ENCODE measurements at places on chromosomes 7 and 10.

DNA sequence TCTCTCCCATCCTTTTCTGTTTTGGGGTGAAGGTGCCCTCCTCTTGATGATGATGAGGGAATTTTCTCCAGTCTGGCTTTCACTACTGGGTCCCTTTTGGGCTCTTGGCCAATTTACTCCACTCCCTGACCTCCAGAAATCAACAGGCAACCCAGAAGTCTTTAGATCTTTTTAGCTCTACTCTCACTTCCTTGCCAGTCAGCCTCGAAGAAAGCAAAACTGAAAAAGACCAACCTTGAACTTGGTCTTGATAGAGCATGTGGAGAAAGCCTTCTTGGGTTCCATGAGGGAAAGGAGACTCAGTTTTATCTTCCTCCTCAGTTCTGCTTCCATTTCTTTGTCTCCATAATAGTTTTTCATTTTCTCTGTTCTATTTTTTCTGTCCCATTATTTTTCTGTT, 91.4 kb upstream of the NPVF start:
- DNase-seq, result no peak

GRCh38 chr10:101588879-101589278, 758 bp downstream of the DPCD start:
- DNase-seq, result no peak

- DNase-seq, result no peak
Measured at GRCh38 chr7:158549616-158550393, 37.8 kb downstream of the PTPRN2 start.

DNA sequence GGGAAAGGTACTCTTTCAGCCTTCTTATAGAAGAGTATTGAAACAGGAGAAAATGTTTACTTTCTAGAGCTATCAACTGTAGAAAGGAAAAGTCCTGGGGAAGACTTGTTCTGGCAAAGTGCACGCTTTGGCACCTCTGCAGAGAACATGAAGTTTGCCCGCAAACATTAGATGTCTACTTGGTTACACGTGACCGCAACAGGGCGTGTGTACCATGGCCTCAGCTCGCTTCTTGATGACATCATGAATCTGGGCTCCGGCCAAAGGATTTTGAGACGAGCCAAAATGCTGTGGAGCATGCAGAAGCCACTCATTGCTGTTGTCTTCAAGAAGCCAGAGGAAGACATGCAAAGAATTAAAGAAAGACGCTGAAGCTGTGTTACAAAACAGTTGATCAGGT, 8.6 kb upstream of the TAS2R60 start:
- no peak for DNase-seq

DNA sequence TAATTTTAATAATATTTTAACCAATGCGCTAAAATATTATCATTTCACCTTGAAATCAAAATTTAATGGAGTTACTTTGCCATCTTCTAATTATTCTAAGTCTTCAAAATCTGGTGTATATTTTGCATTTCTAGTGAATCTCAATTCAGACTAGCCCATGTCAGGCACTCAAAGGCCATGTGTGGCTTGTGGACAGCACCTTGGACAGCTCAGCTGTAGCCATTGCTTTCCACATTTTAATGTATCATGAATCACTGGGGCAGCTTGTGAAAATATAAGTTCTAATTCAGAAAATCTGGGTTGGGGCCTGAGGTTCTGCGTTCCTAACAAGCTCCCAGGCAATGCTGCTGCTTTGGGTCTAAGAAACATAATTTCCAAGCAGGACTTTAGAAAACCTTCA, 57.2 kb downstream of the MGAM2 start:
- no peak for DNase-seq

- DNase-seq, result no peak
Measured at GRCh38 chr7:14438366-14438765, 448.9 kb upstream of the ETV1 start.

DNA sequence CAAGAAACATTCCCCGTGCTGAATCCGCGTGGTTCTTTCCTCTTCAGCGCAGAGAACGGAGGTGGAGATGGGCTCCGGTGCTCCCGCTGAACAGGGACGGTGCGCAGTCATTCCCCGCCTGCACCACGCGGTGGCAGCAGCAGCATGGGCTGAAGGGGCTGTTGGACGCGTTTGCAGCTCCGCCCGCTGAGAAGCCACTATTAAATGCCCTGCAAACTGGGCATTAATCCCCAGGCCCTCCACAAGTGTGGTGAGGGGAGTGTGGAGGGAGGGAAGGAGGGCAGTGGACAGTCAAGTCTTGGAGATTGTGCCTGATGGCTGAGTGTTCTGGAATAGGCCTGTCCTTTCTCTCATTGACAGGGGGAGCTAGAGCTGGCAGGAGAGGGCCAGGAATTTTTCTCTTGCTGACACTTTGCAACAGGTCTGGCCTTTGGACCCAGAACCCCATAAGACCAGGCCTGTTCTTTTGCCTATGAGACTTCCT, 240.2 kb upstream of the INHBA start:
- peak; percentile 46 for DNase-seq

DNA sequence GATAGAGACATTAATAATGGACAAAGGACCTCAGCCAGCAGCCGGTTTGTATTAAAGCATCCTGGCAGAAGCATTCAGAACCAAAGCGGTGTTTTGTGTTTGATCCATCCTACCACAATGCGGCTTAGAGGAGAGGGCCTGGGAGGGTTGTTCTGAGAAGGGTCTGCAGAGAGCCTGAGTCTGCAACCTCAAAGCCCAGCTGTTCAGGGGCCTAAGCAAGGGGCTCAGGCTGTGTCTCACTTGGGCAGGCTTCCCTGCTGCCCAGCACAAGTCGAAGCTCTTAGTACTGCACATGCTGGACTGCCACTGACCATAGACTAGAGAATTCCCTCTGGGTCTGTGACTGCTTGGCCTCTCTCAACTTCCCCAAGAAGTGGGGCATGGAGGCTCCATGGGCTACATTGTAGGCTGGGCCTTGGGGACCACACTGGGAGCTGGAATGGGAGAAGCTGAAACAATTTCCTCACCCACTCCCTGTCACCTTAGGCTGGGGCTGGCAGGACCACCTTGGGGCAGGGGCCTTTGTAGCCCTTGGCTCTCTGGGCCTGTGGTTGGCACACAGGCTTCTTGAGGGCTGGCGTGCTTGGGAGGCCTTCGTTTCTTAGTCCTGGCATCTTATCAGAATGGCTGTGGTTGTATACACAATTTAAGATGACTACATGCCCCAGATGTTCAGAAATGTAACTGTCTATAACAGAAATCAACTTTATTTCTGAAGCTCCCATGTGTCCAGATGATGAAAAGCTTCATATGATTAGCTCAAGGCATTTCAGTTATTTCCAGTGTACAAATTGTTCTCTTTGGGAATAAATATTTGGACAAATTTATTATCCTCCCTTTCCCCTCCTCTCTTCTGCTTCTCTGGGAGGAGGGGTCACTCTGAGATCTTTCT, 44.5 kb downstream of the LRRC18 start:
- no peak for DNase-seq

- no peak for DNase-seq
Measured at GRCh38 chr7:47392241-47392759, 189.6 kb downstream of the TNS3 start.

GRCh38 chr10:86064219-86064618, 302.4 kb downstream of the GRID1 start:
- no peak for DNase-seq

DNA sequence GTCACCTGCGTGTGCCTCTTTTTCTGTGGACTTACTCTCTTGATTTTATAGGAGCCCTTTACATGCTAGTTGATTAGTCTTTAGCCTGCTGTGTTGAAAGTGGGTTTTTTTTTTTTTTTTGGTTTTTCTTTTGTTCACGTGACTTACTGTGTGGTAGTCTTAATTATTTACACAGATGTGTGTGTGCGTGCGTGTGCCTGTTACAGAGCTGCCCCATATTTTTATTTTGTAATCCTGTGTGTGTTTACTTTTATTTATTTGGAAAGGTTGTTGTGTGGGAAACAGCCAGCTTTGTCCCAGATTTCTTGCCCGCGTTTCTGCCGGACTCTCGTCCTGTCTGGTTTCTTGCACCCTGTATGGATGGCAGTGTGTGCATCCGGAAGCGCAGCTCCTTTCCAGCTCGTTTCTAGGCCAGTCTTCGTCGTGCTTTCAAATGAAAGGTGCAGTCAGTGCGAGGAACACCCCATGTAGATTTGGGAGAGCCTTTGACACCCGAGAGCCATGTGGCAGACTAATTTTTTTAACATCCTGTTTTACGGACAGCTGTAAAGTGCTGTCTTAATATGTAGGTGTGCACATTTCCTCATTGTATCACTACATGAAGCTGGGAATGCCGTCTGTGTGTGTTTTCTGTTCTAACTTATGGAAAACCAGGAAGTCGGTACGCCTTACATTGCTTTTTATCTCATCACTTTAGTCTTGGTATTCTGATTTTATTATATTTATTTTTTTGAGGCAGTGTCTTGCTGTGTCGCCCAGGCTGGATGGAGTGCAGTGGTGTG, 55.6 kb downstream of the DNAJB6 start:
- DNase-seq, result no peak

DNA sequence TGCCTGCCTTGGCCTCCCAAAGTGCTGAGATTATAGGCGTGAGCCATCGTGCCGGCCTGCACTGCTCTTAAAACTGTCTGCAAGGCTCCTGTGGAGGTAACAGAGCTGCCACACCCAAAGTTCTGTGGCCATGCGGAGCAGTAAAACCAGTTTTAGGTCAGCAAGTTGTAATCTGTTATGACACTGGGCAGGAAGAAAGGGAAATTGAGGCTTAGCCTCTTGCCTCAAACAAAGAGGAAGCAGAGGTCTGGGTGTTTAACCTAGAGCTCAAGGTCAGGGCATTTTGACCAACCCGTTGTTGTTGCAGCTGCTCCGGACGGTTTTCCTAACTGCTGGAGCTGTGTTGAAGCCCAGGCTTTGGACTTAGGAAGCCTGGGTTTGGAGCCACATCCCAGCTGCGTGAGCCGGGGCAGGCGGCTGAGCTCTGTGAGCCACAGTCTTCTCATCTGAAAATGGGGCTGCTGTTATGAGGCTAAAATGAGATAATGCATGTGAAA, 7.4 kb upstream of the RRP12 start:
- no peak for DNase-seq

DNA sequence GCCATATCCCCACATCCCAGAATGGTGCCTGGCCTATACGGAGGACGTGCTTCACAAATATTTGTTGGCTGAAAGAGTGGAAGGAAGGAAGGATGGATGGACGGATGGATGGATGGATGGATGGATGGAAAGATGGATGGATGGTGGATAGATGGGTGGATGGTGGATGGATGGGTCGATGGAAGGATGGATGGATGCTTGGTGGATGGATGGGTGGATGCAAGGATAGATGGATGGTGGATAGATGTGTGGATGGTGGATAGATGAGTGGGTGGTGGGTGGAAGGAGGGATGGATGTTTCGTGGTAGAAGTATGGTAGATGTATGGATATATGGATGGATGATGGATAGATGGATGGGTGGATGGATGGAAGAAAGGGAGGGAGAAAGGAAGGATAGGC, 10.8 kb downstream of the CHAT start:
- no peak for DNase-seq

- no peak for DNase-seq
Measured at GRCh38 chr10:111523016-111523415, 446.2 kb downstream of the ADRA2A start.

DNA sequence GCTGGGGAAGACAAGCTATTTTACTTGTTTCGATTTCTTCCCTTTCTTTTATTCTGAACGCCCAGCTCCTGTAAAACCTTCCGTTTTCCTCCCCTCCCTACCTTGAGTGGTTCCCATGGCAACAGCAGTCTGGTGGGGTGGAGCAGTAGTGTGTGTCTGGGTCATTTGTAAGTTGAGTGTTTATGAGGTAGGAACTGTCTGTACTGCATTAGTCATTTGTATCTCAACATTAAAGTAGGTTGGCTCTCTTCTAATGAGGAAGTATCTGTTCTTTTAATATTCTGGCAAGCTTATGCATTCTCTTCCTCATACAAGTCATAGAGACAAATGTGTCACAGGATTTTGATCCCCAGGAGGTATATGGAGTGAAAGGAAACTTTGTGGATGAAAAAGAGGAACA, 85.3 kb upstream of the CCDC6 start:
- no peak for DNase-seq

GRCh38 chr7:107605218-107605815, 25.3 kb downstream of the BCAP29 start:
- no peak for DNase-seq

DNA sequence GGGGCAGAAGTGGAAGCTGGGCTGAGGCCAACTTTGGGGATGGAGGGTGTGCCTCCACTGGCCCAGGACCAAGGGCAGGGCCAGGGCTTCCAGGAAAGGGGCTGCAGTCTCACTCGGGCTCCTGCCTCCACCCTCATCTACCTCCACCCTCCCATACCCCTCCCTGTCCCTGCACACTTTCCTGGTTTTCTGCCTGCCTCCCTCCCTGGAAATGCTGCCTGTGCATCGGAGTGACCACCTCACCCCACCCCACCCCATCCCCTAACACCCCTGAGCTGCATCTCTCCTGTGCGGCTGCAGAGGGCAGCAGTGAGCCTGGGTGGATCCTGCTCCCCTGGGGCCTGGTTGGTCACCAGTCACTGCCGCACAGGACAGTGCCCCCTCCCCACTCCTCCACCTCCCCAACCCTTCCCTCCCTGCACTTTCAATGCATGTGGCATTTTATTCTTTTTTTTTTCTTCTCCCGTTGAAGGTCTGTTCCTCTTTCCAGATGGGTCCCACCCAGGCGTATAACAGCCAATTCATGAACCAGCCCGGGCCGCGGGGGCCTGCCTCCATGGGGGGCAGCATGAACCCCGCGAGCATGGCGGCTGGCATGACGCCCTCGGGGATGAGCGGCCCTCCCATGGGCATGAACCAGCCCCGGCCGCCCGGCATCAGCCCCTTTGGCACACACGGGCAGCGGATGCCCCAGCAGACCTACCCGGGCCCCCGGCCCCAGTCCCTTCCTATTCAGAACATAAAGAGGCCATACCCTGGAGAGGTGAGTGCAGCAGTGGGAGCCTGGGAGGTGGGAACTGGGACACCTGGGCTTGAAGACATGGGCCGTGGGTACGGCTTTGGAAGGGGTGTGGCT, 54.1 kb upstream of the PPIF start:
- no peak for DNase-seq

DNA sequence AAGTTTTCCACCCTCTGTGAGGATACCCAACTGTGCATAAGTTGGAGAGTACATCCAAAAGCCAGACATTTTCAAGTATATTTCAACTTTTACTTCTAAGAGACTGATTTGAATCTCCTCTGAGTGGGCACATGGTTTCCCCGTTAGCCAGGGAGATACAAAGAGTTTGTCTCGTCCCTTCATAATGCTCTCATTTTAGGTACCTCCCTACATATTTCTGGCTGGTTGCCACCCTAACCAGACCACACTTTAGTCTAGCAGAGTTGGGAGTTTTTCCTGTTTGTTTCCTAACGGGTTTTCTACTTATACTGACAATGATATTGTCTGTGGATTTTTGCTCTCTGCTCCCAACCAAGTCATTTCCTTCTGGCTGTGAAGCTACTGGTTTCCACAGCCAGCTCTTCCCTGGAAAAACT, 180.3 kb downstream of the CCDC71L start:
- DNase-seq, result no peak

GRCh38 chr10:62414359-62414758, 40.2 kb downstream of the ZNF365 start:
- no peak for DNase-seq

- DNase-seq, result peak; percentile 75
Measured at GRCh38 chr10:110226926-110227641, 19.7 kb downstream of the MXI1 start.

Data from activated naive CD4-positive, alpha-beta T cell (primary cell).